Esophagus squamous epithelium (tissue), 5 donors: ENCODE measurements at places on chromosomes 5 and 9. TPM values are rescaled to one million over a fixed set of nuclear protein-coding genes. Genes with fewer than 3 reads are reported as not detected.

The SHB gene
- 28.4 TPM for total RNA-seq

The RNF130 gene
- total RNA-seq, result 54.6 TPM

The GARNL3 gene
- 8.4 TPM for total RNA-seq

The PHF24 gene
- 0.44 TPM for total RNA-seq

The MYMK gene
- total RNA-seq, result not detected

The PTPRD gene
- 0.23 TPM for total RNA-seq

The PALM2AKAP2 gene
- 1.1 TPM for total RNA-seq

The ADGRD2 gene
- total RNA-seq, result not detected

The CAST gene
- 324 TPM for total RNA-seq

DNA sequence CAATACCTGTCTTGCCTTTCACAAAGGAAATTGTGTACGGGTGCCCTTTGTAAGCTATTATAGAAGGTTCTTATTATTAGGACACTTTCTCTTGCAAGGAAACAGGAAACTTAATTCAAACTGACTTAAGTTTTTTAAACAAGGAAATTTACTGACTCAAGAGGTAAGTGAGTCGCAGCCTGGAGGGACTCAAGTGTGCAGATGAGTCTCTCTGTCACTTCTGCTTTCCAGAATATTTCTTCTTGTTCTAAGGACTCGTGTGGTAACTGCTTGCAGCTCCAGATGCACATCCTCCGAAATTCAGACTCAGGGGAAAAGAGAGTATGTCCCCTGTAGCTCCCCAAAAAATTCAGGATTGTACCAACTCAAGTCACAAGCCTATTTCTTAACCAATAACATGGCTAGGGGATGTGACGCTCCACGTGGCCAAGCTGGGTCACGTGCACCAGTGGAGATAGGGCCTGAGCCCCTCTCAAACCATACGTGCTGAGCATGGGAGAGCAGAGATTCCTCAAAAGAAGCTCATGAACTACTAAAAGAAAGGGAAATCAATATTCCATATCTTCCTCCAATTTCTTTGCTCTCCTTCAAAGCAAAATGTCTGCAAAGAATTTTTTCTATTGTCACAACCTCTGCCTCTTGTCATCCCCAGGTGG is 49.2 kb upstream of the ERCC6L2 start:
- no peaks in the 10 kb centered on the region for H3K36me3 ChIP-seq
- no peak overlapping the region for H3K4me3 ChIP-seq
- no peaks in the 10 kb centered on the region for H3K27me3 ChIP-seq
- DNase-seq, result no peak
- H3K4me1 ChIP-seq, result no peaks in the 10 kb centered on the region

- no peaks in the 10 kb centered on the region for H3K4me1 ChIP-seq
- no peak for DNase-seq
- no peaks in the 10 kb centered on the region for H3K27me3 ChIP-seq
- H3K27ac ChIP-seq, result peak overlapping the region; percentile 23
These were observed 17.4 kb downstream of the PCSK5 start for GRCh38 chr9:75907923-75908322.

- no peak for DNase-seq
- no peak overlapping the region for H3K27ac ChIP-seq
- H3K36me3 ChIP-seq, result peaks cover 10% of the 10 kb centered on the region
- no peaks in the 10 kb centered on the region for H3K27me3 ChIP-seq
- H3K4me3 ChIP-seq, result no peak overlapping the region
- peaks cover 9% of the 10 kb centered on the region for H3K4me1 ChIP-seq
These were observed 39.8 kb downstream of the PTAR1 start for GRCh38 chr9:69719983-69720382.

DNA sequence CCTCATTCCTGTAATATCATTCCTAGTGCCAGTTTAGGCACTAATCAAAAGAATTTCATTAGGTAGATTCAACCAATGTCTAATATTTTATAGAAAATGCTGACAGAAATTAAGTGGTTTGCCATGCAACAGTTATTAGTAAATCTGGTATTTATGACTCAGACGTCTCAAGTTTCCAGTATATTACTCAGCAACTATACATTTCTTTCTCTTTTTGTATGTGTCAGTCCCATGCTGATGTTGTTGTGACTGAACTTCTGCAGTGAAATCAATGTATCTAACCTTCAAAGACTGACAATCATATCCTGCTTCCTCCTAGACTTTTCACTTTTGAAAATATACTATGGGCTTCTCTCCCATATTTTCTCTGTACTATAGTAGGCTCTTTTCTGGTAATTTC is 822.5 kb downstream of the NR2F1-AS1 start:
- H3K27me3 ChIP-seq, result no peaks in the 10 kb centered on the region
- no peaks in the 10 kb centered on the region for H3K4me1 ChIP-seq
- H3K27ac ChIP-seq, result no peak overlapping the region

GRCh38 chr5:68342693-68343092 is 127.1 kb downstream of the PIK3R1 start:
- H3K36me3 ChIP-seq, result no peaks in the 10 kb centered on the region
- H3K4me3 ChIP-seq, result no peak overlapping the region
- peaks cover 20% of the 10 kb centered on the region for H3K4me1 ChIP-seq
- H3K27me3 ChIP-seq, result no peaks in the 10 kb centered on the region
- H3K27ac ChIP-seq, result no peak overlapping the region

- H3K27ac ChIP-seq, result no peak overlapping the region
- peaks cover 17% of the 10 kb centered on the region for H3K4me1 ChIP-seq
- H3K36me3 ChIP-seq, result no peaks in the 10 kb centered on the region
- no peak for DNase-seq
- H3K4me3 ChIP-seq, result no peak overlapping the region
These were observed 17.6 kb upstream of the ERCC6L2 start for GRCh38 chr9:95857896-95858295.

DNA sequence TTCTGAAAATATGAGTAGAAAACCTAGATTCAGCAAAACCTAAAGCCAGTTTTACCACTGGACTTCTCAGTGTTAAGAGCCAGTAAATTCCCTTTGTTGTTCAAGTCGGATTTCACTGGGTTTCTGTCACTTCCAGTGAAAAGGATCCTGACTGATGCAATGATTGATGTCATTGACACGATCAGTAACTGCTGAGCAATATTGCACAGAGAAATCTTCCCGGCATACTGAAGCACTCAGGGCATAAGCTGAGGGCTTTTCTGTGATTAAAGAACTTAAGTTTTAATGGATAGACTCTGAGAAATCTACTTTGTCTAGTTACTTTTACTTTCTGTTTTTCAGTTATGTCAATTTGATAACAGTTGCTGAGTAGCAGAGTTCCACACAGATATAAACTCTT is 61.9 kb downstream of the DENND1A start:
- no peaks in the 10 kb centered on the region for H3K27me3 ChIP-seq
- no peak overlapping the region for H3K27ac ChIP-seq
- no peak for DNase-seq
- no peak overlapping the region for H3K4me3 ChIP-seq

GRCh38 chr5:16057277-16057676 is 122.3 kb downstream of the MARCHF11 start:
- no peaks in the 10 kb centered on the region for H3K27me3 ChIP-seq
- no peak for DNase-seq
- no peaks in the 10 kb centered on the region for H3K4me1 ChIP-seq
- no peak overlapping the region for H3K27ac ChIP-seq
- no peak overlapping the region for H3K4me3 ChIP-seq
- H3K36me3 ChIP-seq, result no peaks in the 10 kb centered on the region

- no peak overlapping the region for H3K27ac ChIP-seq
- no peaks in the 10 kb centered on the region for H3K36me3 ChIP-seq
- no peak for DNase-seq
These were observed 3.2 kb downstream of the TOR4A start for GRCh38 chr9:137280474-137281344.

- no peak overlapping the region for H3K27ac ChIP-seq
- no peaks in the 10 kb centered on the region for H3K36me3 ChIP-seq
- DNase-seq, result no peak
- peaks cover 25% of the 10 kb centered on the region for H3K4me1 ChIP-seq
These were observed 4.1 kb upstream of the CERCAM start for GRCh38 chr9:128416432-128417019.

DNA sequence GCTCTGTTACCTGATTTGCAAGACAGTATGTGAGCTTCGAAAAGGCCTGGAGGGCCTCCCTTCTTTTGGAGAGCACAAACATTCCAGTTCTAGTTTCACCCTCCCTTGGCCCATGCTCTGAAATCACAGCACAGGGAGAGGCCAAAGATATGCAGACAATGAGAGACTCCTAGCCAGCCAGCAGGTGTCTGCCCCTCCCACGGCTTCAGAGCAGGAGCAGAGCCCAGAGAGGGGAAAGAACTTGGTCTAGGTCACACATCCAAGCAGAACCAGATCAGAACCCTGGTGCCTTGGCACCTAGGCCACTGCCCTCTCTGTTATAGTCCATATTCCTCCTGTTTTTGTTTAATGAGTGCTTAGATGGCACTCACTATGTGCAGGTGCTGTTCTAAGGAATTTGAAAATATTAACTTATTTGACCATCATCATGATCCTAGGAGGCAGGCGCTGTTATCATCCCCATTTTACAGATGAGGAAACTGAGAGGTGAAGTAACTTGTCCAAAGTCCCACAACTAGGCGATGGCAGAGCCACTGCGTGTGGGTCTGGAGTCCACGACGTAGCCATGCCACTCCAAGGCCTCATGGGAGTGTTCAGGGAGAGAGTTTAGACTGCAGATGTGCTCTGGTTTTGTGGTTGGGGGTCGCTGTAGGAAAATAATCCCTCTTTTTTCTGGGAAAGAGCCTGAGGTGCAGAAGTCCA is 27.2 kb downstream of the TMOD1 start:
- H3K27me3 ChIP-seq, result peaks cover 4% of the 10 kb centered on the region
- H3K4me1 ChIP-seq, result peaks cover 34% of the 10 kb centered on the region
- DNase-seq, result no peak
- peak overlapping the region; percentile 38 for H3K27ac ChIP-seq

- no peak overlapping the region for H3K27ac ChIP-seq
- no peaks in the 10 kb centered on the region for H3K27me3 ChIP-seq
- peaks cover 59% of the 10 kb centered on the region for H3K36me3 ChIP-seq
- H3K4me1 ChIP-seq, result peaks cover 15% of the 10 kb centered on the region
These were observed 8.0 kb downstream of the CLPTM1L start for GRCh38 chr5:1336749-1337488.

DNA sequence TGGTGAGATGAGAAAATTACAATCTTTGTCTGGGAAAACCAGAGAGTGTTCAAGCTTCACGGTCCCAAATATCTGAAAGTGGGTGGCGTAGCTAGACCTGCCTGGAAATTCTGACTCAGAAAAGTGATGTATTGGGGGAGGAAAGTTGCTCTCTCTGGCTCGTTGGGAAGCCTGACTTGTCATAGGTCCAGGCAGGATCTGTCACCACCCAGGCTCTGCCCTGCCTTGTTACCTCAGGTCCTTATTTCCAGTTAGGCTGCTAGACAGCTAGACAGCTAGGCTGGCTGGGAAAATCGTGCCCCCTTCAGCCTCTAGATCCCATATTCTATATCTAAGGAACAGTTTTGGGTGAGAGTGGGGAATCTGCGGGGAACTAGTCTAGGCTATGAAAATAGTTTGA is 41.0 kb upstream of the HCN1 start:
- DNase-seq, result no peak
- no peak overlapping the region for H3K4me3 ChIP-seq
- no peaks in the 10 kb centered on the region for H3K27me3 ChIP-seq
